ENCODE measurements at places on chromosomes 5 and 9.
A peak's percentile ranks its signal among the peaks of the same experiment; 100 is the strongest.

DNA sequence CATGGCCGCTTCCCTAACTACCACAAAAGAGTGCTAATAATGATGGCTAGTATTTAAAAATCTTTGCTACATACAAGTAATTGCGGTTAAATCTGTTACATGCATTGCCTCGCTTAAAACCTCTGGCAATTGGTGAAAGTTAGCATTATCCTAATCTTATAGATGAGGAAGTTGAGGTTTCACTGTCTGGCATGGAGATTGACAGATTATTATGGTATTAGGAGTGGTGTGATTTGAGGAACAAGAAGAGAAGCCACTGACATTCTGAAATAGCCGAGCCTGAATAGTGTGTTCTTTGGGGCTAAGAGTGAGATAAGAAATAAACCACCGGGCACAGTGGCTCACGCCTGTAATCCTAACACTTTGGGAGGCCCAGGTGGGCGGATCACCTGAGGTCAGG, 45.3 kb upstream of the DPYSL3 start:
- no peak for DNase-seq

DNA sequence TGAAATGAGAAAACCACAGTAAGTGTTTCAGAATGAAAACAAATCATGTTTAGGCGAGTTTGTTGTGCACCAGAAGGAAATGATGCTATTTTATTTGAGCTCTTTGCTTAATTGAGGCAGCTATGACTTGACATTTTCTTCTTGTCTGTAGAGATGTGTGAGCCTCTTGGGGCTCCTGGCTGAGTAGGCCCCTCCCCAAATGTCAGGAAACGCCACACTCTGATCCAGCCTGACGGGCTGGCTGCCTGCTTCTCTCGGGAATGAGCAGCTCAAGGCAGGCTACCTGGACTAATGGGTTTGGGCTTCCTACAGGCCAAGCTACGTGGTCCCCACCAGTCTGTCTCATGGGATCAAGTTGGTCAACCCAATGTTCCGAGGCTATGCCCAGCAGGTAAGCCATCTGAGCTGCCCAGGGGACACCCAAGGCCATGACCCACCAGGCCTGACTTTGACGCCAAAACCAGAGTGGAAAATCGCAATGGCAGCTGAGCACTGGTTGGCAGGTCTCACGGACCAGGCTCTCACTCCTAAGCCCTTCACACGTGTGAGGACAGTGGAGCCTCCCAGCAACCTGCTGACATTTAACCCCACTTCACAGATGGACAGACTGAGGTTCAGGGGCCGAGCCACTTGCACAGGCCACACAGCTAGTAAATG, 29.9 kb downstream of the USP20 start:
- no peak for DNase-seq

- DNase-seq: no peak
Observed at GRCh38 chr9:134592819-134593200, 48.8 kb upstream of the COL5A1 start.

DNA sequence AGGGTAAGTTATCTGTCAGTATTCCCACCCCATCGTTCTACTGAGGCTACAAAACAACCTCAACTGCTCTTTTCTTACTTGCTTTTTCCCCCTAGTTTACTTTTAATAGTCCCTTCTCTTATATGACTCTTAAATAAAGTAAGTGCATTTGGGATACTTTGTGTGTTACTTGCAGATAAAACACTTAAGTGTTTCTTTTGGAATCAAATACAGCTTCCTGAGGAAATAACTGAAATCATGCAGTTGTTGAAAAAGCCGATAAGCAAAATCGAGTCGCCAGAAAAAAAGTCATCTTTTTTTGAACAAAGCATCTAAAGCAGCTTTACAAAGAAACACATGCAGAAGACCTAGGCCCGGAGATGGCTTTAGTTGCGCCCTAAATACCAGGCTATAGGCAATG, 53.5 kb upstream of the EPB41L4A start:
- DNase-seq: no peak

GRCh38 chr5:14365831-14366430, 215.7 kb upstream of the OTULINL start:
- DNase-seq: no peak

DNA sequence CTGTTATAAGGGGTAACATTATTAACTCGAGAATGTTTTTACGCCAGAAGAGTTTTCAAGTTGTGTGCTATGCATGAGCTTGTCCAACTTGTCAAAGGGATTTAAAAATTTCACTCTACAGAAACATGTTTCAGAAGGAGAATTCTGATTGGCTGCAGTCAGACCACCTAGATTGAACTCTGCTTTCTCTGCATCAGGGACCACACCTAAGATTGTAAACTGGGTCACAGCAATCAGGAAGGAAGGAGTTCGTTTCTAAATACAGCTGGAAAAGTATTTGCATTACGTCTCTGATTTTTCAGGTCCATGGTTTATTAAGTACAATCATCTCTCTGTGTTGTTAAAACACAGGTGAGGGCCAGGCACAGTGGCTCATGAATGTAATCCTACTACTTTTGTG, 5.8 kb downstream of the GLRX start:
- no peak for DNase-seq

DNA sequence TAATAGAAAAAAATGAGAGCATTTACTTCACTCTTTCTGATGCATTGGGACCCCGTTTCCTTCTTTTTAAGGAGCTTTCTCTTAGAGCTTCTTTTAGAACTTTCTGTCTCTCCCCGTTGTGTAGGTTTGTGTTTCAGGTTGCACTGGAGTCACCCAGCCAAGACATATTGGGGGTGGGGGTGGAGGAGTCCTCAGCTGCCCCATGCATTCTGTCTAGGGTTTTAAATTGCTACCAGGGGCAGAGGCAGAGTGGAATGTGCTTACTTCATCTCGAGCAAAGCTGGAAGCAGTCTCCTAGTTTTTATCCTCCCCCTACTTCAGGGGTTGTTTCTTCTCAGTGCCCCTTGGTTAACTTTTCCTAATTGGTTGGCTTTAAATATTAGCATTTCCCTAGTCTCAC, 9.4 kb downstream of the OR2K2 start:
- DNase-seq: no peak

- no peak for DNase-seq
Observed at GRCh38 chr5:81787474-81788242, 36.8 kb upstream of the SSBP2 start.

DNA sequence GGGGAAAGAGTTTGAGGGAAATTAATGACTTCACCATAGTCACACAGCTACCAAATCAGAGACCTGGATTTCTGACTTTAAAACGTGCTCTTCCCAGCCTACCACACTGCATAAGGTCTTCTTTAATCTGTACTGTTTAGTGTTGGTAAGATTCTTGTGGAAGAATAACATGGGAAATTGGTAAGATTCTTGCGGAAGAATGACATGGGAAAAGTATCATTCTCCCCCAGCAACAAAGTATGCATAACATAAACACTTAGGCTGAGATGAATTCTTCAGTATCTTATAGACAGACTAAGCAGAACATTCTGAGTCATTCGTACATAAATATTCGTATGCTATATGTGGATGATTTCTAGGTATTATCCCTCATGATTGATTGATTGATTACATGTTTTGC, 170.4 kb downstream of the FOCAD start:
- DNase-seq: no peak

DNA sequence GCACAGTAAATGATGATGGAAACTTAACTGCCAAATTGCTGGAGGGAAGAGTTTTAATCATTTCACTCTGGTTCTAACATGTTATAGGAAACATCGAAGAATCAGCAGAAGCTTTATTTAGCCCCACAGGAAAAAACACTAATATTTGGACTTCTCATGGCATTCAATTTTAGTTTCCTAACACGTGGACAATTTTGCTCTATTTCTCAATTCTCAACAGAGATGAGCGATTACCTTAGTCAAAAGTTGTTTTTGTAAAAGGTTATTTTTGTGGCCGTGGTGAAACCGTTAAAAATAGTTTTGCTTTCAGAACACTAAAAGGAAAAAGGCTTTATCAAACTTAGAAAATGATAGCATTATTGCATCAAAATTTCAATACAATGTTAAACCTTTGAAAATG, 235.2 kb downstream of the PLK2 start:
- no peak for DNase-seq

DNA sequence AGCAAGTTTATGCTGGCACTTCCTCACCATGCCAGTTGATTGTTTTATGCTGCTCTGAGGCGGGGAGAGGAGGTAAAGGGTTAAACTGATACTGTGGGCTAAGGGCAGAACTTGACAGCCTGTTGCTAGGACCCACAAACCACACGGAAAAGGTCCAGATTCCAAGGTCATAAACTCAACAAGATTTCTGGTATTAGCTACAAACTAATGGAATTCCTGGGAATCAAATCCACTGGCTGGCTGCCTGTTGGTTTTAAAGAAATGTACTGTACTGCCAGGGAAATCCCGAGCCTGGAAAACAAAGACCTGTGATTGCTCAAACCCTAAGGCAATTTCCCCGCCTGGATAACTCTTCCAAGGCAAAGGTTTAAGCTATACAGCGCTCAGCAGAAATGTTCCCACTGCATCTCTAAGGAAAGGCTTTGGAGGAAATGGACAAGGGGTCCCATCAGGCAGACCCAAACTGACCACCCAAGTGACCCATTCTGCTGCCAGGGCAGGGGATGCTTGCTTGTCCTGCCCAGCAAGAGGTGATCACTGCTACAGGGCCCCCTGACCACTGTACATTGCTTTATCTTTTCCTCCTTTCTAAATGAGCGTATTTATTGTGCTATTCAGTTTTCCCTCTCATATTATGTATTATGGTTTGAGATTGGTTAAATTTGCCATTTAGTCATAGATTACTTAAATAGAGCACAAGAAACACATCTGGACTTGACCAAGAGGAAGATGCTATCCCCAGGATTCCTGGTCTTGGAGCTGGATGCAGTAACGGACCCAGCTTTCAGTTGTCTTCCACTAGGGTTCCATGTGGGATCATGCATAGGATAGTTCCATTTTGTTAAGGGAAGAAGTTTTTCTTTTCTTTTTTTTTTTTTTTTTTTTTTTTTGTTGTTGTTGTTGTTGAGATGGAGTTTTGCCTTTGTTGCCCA, 124.3 kb downstream of the SUSD1 start:
- DNase-seq: no peak

DNA sequence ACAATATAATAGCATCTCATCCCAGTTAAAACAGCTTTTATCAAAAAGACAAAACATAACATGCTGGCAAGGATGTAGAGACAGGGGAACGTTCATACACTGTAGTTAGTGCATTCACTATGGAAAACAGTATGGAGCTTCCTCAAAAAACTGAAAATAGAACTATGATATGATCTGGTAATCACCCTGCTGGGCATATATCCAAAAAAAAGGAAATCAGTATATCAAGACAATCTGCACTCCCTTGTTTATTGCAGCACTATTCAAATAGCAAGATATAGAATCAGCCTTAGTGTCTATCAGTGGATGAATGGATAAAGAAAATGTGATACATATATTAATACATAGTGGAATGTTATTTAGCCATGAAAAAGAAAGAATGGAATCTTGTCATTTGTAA, 88.5 kb downstream of the PBX3 start:
- no peak for DNase-seq

DNA sequence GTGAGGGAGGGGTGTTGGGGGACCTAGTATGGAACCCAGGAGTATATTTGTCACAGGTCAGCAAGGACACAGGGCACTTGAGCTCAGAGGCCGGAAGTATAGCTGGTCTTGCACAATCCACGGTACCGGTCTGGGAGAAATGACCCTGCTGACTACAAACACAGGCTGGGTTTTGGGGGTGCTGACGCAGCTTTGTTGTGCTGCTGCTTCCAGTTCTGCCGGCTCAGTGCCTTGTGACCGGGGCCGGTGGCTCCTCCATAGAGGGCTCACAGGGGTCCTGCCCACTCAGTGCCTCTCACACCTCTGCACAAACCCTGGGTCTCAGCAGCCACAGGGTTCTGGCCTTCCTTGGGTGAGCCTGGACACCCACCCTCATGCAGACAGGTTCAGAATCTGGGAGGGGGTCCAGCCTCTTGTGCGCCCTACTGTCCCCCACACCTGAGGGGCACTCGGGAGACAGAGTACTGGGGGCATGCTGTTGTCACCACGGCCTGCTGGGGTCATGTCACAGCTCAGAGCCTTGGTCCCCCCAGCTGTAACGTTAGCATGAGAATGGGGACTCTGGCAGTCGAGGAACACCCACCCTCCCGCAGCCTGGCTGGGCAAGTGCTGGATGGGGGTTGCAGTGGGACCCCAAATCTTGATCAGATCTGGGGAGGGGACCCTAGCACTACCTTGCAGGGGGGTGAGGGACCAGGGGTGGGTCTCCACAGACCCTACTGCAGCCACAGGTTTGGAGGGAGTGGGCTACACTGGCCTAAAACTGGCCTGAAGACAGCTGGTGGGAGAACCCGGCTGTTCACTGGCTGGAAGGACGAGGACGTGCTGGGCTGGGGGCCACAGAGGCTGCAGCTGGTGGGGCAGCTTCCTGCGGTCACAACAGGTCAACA, 17.7 kb downstream of the NINJ1 start:
- DNase-seq: no peak

DNA sequence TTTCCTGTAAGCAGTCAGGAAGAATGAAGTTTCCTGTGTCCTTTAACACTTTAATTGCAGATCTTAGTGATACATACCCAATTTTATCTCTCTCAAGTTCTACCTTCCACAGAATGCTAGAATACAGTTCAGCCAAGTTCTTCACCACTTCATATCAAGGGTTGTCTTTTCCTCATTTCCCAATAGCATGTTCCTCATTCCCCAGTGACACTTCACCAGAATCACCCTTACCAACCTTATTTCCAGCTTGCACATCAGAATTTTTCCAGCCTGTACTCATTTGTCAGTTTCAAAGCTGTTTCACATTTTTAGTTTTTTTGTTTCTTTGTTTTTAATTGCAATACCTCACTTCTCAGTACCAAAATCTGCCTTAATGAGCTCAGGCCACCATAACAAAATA, 126.1 kb downstream of the ESM1 start:
- DNase-seq: no peak

GRCh38 chr5:78983601-78984438, 1.3 kb downstream of the ARSB start:
- peak; percentile 70 for DNase-seq

GRCh38 chr5:2259494-2260107, 376.9 kb upstream of the IRX4 start:
- DNase-seq: no peak

- no peak for DNase-seq
Observed at GRCh38 chr5:14958188-14958587, 86.6 kb upstream of the ANKH start.

DNA sequence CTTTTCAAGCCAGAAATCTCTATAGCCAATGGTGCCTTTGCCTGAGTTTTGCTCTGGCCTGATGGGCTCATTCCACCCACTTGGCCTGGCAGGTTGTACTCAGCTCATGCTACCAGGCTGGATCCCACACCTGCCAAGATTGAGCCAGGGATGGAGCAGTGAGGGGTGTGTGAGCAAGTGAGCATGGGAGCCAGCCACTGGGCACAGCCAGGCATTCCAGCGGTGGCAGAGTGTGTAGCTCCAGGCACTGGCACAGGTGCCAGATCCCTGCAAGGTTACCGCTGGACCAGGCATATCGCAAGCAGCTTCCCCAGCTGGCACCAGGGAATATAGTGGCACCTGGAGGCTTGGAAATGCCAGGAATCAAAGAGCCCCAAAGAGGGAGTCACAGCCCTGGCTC, 2395.6 kb upstream of the C9orf72 start:
- no peak for DNase-seq

- DNase-seq: no peak
Observed at GRCh38 chr9:136536721-136537241, 9.1 kb downstream of the NOTCH1 start.

All from DMS 273 treated with DMSO at 0.1 percent for 48 hours (cell line).